ENCODE measurements at places on chromosomes 11 and 22. TPM values are rescaled to one million over a fixed set of nuclear protein-coding genes. Genes with fewer than 3 reads are reported as not detected.

Gene HTR3B
- total RNA-seq: not detected

Gene SAC3D1
- total RNA-seq: 9.4 TPM

Gene CELSR1
- total RNA-seq: 0.82 TPM

Gene PLCB3
- 8.1 TPM for total RNA-seq

Gene MAJIN
- 2.4 TPM for total RNA-seq

Gene TMEM191B
- total RNA-seq: 12.4 TPM

Gene SLC22A9
- not detected for total RNA-seq

Gene TLCD5
- total RNA-seq: not detected

Gene MYOD1
- total RNA-seq: not detected

Gene SYT8
- total RNA-seq: not detected

Gene CFAP300
- total RNA-seq: not detected

Gene TRIM66
- 50.8 TPM for total RNA-seq

Gene TP53AIP1
- total RNA-seq: not detected

Gene OR8D4
- total RNA-seq: not detected

Gene MN1
- total RNA-seq: 0.22 TPM

Gene SNAP29
- total RNA-seq: 22.5 TPM

Gene POU2AF3
- total RNA-seq: not detected

Gene CCDC15
- 2.8 TPM for total RNA-seq

Gene SORL1
- 419 TPM for total RNA-seq

Gene KRTAP5-11
- total RNA-seq: not detected

Gene ACRV1
- total RNA-seq: not detected

Gene PDGFB
- 10.1 TPM for total RNA-seq

Gene KRTAP5-2
- total RNA-seq: not detected

Data from naive thymus-derived CD8-positive, alpha-beta T cell (primary cell).